ENCODE measurements at places on chromosomes 2 and 18.

GRCh38 chr18:36931106-36931505, 102.2 kb downstream of the KIAA1328 start:
- no peak for DNase-seq

DNA sequence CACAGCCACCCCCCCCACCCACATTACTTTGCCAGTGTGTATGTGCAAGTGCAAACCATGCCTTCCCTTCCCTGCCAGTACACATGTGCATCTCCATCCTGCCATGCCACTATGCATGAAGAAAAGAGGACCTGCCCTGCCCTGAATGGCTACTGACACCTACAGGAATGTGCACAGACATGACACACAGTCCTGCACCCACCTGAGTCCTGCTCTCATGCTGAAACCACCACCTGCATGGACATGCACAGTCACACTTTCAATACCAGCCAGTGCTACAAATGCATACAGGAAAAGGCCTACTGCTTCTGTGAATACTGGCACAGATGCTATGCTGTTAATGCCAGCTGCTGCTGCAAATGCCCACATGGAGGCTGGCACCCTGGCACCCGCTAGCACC, 334.4 kb upstream of the DLGAP1 start:
- no peak for DNase-seq

DNA sequence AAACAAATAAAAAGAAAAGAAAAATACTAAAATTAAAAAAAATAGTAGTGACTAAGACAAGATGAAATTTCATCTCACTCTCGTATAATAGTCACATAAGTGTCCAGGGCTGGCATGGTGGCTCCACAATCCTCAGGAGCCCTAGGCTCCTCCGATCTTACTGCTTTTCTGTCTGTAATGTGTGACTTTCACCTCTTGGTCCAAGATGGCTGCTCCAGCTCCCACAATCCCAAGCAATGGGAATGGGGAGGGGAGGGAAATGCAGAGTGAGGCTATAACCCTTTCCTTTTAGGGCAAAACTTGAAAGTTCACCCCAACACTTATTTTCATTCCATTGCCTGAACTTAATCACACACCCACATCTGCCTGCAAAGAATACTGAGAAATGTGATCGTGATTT, 90.4 kb downstream of the MOGAT1 start:
- DNase-seq = no peak

GRCh38 chr2:121858369-121858768, 102.9 kb downstream of the TSN start:
- no peak for DNase-seq

DNA sequence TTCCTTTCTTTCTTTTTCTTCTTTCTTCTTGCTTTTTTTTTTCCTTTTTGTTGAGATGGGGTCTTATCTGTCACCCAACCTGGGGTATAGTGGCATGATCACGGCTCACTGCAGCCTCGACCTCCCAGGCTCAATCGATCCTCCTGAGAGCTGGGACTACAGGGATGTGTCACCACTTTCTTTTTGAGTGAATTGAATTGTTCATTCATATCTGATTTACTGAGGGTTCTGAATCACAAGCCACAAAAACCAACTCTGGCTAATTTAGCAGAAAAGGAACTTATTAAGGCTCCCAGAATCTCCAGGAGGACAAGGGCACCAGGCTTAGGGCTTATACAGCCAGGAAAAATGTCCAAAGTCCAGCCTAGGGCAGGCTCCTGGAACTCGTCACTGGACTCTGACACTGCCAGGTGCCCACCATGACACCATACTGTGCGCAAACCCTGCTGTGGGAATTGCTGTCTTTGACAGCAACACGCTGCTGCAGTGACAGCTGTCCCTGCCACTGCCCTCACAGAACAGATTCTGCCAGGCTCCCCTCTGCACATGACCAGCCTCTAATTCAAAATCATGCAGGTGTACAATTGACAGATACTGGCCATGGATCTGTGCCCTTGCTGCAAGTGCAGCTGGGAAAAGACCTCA, 42.9 kb upstream of the EML6 start:
- no peak for DNase-seq

- DNase-seq = no peak
Observed at GRCh38 chr18:35110554-35111485, 69.6 kb downstream of the MAPRE2 start.

- no peak for DNase-seq
Observed at GRCh38 chr2:40184551-40184950, 267.3 kb downstream of the SLC8A1 start.

GRCh38 chr2:23692263-23692662, 234.7 kb downstream of the ATAD2B start:
- DNase-seq = no peak

GRCh38 chr2:64787698-64788097, 134.0 kb upstream of the SERTAD2 start:
- DNase-seq = no peak

DNA sequence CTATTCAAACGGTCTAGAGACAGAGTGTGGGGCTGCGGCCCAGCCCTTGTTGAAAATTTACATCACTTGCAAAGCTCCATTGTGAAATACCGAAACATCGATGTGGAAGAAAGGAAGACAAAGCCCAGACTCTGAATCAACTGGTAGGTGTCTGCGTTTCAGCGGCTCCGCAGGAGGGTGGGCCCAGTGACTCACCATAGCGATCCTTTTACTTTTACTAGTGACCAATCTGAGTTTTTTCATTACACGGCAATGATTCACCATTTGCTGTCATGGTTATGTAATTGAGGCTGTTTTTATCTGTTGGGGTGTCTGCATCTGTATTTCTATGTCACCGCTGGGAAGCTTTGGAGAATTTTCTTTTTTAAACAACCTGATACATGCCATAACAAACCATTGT, 66.6 kb upstream of the ODC1 start:
- no peak for DNase-seq

GRCh38 chr18:35468711-35469110, 29.0 kb downstream of the INO80C start:
- DNase-seq = no peak

- no peak for DNase-seq
Observed at GRCh38 chr2:88698498-88699233, 7.2 kb downstream of the RPIA start.

GRCh38 chr2:183284606-183285005, 160.4 kb downstream of the NUP35 start:
- no peak for DNase-seq

- no peak for DNase-seq
Observed at GRCh38 chr2:207848545-207848928, 78.8 kb upstream of the FZD5 start.

DNA sequence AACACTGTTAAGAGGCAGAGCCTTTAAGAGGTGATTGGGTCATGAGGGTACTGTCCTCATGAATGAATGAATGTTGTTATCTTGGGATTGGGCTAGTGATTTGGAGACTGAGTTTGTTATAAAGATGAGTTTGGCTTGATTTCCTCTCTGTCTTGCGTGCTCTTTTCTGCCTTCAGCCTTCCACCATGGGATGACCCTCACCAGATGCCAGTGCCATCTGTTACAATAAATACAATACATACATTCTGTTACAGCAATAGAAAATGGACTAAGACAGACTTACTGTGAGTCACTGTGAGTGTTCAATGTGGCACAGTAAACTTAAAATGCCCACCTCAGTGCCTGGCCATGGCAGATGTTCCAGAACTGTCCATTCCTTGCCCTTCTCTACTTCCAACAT, 95.0 kb upstream of the ZFP36L2 start:
- no peak for DNase-seq

DNA sequence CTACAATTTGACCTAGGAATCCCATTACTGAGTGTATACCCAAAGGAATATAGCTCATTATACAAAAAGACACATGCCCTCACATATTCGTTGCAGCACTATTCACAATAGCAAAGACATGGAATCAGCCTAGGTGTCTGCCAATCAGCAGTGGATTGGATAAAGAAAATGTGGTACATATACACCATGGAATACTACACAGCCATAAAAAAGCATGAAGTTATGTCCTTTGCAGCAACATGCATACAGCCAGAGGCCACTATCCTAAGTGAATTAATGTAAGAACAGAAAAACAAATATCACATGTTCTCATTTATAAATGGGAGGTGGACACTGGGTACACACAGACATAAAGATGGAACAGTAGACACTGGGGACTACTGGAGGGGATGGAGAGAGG, 54.0 kb downstream of the GREB1L start:
- no peak for DNase-seq

GRCh38 chr18:44981121-44981520, 300.4 kb downstream of the SETBP1 start:
- DNase-seq = no peak

- DNase-seq = no peak
Observed at GRCh38 chr2:38130876-38131275, 54.9 kb upstream of the CYP1B1 start.

DNA sequence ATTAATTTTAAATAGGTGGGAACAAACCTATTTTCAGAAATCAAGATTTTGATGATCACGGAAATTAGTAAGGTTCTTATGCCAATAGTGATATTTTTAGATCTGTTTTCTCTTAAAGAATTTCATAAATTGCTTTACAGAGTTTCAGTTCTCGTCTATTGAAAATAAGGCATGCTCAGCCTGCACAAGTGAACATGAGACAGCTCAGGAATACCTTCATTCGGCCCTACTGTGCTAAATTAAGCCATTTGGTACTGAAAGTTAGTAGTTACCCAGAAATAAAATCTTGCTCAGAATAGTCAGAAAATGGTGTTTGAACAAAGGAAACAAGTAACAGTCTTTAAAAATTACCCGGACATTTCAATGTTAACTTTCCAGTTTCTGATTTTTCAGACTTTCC, 60.4 kb downstream of the DLGAP1 start:
- no peak for DNase-seq

DNA sequence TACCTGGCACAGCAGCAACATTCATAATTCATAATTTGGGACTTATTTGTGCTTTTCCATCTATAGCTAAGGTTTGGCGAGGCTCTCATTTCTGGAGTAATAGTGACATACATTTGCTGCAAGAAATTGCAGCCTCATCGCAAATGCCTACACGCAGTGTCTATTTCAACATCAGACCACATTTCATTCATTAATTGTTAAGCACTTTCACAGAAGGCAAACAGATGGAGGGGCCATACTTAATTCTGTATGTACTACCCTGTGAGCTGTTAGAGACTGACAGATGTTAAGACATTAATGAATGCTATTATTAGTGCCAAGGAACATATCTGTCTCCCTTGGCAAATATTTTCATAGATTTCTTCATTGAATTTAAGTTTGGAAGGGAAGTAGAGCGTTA, 125.7 kb downstream of the UXS1 start:
- no peak for DNase-seq

GRCh38 chr2:38390947-38391346, 13.9 kb upstream of the ATL2 start:
- no peak for DNase-seq

DNA sequence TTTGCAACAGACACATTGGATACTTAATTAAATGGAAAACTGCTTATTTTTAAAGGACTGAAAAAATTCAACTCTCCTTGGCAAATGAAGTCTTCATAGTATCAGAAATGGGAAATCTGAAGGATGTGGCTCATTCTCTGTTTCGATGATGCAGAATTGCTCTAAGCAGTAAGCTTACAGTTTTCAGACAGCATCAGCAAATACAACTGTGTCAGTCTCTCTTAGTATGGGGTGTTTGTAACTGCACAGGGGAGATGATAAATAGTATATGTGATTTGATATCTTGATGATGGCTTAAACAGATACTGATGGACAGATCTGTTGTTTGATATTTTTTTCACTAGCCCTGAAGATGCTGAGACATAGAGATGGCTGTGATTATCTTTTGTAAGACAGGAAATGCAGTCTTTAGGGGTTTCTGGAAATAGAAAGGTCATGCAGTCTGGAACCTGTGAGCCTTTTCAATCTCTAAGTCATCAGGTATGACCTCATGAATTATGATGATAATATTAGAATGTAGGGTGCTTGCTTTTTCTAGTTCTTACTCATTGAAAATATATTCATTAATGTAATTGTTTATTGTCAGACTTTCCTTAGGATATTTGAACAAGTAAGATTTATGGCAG, 84.2 kb downstream of the SLC4A10 start:
- DNase-seq = no peak

DNA sequence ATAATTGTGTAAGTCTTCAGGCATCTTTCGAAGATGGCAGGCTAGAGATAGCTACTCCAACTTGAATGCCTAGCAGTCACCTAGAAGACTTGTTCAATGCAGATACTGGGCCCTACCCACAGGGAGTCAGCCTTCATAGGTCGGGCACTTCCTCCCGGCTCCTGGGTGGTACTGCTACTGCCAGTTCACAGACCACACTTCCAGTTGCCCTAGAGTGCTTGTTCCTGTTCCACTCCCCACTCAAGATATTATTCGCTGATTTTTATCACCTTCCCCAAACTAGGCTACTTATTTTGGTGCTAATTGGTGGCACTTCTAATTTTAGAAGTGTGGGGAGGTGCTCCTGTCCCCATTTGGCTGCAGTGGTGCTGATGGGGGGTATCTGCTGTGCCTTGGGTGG, 34.2 kb downstream of the INPP4A start:
- DNase-seq = peak; percentile 32

GRCh38 chr2:152611458-152612231, 105.6 kb downstream of the PRPF40A start:
- no peak for DNase-seq

DNA sequence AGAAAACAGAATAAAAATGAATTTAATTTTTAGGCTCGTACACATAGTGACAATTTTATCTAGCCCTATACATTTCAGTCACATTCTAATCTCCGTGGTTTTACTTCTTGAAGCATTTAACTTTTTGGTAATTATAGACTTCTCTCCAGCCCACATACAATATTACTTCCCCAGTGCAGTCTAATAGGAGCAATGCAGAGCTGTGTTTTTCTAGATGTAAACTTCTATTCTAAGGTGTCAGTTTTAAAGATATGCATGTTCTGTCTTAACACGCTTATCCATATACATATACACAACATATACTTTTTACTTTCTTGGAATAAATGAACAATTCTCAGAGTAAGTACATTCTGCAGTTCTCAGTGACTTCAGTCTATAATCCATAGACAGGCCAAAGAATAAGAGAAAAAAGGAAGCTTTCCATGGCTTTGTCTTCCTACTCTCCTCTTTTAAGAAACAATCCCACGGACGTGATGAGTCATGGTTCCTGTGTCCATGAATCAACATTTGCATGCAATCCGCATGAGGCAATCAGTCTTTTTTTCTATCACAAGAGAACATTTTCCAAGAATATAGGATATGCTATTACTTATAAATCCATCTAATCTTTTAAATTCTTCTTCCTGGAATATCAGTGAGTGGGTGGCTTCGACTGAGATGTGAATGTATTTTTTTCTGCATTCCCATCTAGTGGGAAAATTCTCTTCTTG, 42.8 kb downstream of the CCDC102B start:
- no peak for DNase-seq
